Upper lobe of right lung (tissue), 1 donor: ENCODE measurements at places on chromosomes 5 and 9. TPM values are rescaled to one million over a fixed set of nuclear protein-coding genes. Genes with fewer than 3 reads are reported as not detected.

The KIAA1191 gene
- total RNA-seq = 92.6 TPM

- H3K4me1 ChIP-seq = peaks cover 25% of the 10 kb centered on the region
- H3K4me3 ChIP-seq = no peak overlapping the region
- peak overlapping the region; percentile 58 for H3K27ac ChIP-seq
- H3K36me3 ChIP-seq = no peaks in the 10 kb centered on the region
- no peak for DNase-seq
These were observed 105.6 kb downstream of the SUSD1 start for GRCh38 chr9:112069318-112070169.

DNA sequence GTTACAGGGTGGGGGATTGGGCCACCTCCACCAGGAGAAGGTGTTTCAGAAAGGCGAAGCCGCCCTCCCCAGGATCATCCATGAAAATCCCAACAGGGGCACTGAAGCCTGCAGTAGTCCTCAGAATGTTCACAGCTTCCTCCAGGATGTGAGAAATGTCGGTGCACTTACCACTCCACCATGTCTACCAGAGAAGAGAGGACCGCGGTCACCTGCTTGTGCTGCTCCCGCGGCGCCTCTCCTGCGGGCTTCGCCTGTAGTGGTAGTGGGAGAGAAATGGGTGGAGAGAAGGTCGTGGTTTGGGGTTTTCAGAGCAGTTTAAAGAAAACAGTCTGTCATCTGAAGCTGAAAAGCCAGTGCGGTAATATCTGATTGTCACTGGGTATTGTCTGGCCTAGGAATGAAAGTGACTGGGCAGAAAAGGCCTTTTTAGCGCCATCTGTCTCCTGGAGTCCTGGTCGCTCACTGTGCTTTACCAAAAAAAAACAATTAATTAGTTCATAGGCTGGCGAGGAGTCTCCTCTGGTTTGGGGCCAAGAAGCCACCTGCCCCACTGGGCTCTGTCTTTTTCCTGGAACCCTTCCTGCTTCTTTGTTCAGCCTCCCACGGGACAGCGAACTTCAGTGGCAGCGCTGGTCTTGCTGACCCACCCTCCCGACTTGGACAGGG, 23.0 kb upstream of the PPP1R26 start:
- H3K4me1 ChIP-seq = no peaks in the 10 kb centered on the region
- no peak overlapping the region for H3K4me3 ChIP-seq
- no peaks in the 10 kb centered on the region for H3K36me3 ChIP-seq
- H3K27ac ChIP-seq = no peak overlapping the region

DNA sequence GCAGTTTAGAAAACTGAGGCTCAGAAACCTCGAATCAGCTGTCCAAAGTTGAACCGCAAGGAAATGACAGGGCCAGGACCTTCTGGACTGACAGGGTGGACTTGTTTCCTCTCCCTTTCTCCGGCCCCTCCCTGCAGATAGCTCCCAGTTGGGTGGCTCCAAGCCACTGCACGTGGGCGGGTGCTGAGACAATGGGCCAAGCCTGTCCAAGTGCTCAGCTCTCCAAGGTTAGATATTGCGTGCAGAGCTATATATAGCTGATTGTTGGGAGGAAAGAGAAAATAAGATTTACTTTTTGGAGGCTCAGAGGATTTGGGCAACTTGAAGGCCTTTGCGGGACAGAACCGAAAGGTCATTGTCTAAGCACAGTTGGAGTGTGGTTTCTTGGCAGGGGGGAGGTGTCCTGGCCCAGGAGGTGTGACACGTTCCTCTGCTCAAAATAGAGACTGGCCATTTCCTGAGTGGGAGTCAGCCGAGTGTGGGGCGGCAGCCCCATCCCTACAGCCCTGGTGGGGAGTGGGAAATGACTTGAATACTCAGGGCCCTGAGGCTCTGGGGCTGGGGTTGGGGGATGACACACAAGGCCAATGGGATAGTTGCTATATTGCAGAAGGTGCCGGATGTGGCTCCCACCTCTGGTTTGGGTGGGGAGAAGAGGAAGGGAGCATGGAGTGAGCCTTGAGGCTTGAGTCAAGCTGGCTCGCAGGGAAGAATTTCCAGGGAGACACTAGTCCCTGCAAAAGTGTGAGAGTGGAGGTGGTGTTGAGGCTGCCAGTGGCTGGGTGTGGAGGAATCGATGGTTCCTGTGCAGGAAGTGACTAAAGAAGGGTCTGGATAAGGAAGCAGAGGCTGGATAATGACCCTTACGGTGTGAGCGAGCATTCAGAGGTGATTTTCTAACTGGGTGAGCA, 44.4 kb upstream of the SMAD5 start:
- H3K27ac ChIP-seq = peak overlapping the region; percentile 55
- peak; percentile 73 for DNase-seq
- peaks cover 11% of the 10 kb centered on the region for H3K4me1 ChIP-seq
- no peaks in the 10 kb centered on the region for H3K27me3 ChIP-seq
- H3K36me3 ChIP-seq = no peaks in the 10 kb centered on the region

GRCh38 chr9:126470241-126470993, 143.3 kb upstream of the LMX1B start:
- no peak for DNase-seq
- H3K4me1 ChIP-seq = peaks cover 30% of the 10 kb centered on the region
- H3K36me3 ChIP-seq = no peaks in the 10 kb centered on the region
- H3K27ac ChIP-seq = peak overlapping the region; percentile 58
- H3K27me3 ChIP-seq = no peaks in the 10 kb centered on the region

DNA sequence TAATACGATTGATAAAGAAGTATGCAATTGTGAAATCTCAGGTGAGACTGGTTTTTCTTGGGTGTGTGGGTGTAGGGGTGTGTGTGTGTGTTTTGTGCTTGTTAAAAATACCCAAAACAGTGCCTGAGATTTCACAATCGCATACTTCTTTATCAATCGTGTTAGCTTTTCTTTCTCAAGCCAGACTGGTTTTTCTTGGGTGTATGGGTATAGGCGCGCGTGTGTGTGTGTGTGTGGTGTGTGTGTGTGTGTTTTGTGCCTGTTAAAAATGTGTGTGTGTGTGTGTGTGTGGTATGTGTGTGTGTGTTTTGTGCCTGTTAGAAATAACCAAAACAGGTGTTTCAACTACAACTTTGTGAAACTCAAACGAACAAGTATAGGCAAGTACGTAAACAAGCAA, 53.7 kb downstream of the CERT1 start:
- H3K4me3 ChIP-seq = no peak overlapping the region
- peaks cover 9% of the 10 kb centered on the region for H3K36me3 ChIP-seq
- peak; percentile 71 for DNase-seq
- no peaks in the 10 kb centered on the region for H3K27me3 ChIP-seq

- H3K27me3 ChIP-seq = no peaks in the 10 kb centered on the region
- H3K27ac ChIP-seq = no peak overlapping the region
These were observed 79.8 kb downstream of the NIPSNAP3B start for GRCh38 chr9:104843644-104844240.

DNA sequence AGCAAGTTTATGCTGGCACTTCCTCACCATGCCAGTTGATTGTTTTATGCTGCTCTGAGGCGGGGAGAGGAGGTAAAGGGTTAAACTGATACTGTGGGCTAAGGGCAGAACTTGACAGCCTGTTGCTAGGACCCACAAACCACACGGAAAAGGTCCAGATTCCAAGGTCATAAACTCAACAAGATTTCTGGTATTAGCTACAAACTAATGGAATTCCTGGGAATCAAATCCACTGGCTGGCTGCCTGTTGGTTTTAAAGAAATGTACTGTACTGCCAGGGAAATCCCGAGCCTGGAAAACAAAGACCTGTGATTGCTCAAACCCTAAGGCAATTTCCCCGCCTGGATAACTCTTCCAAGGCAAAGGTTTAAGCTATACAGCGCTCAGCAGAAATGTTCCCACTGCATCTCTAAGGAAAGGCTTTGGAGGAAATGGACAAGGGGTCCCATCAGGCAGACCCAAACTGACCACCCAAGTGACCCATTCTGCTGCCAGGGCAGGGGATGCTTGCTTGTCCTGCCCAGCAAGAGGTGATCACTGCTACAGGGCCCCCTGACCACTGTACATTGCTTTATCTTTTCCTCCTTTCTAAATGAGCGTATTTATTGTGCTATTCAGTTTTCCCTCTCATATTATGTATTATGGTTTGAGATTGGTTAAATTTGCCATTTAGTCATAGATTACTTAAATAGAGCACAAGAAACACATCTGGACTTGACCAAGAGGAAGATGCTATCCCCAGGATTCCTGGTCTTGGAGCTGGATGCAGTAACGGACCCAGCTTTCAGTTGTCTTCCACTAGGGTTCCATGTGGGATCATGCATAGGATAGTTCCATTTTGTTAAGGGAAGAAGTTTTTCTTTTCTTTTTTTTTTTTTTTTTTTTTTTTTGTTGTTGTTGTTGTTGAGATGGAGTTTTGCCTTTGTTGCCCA, 124.3 kb downstream of the SUSD1 start:
- H3K4me1 ChIP-seq = peaks cover 18% of the 10 kb centered on the region
- no peak overlapping the region for H3K27ac ChIP-seq
- no peak for DNase-seq
- no peak overlapping the region for H3K4me3 ChIP-seq
- no peaks in the 10 kb centered on the region for H3K27me3 ChIP-seq
- H3K36me3 ChIP-seq = no peaks in the 10 kb centered on the region
